ENCODE measurements at places on chromosomes 2 and 18. TPM values are rescaled to one million over a fixed set of nuclear protein-coding genes. Genes with fewer than 3 reads are reported as not detected.

- no peak for DNase-seq
These were observed 55.1 kb downstream of the COL4A3 start for GRCh38 chr2:227219312-227220105.

DNA sequence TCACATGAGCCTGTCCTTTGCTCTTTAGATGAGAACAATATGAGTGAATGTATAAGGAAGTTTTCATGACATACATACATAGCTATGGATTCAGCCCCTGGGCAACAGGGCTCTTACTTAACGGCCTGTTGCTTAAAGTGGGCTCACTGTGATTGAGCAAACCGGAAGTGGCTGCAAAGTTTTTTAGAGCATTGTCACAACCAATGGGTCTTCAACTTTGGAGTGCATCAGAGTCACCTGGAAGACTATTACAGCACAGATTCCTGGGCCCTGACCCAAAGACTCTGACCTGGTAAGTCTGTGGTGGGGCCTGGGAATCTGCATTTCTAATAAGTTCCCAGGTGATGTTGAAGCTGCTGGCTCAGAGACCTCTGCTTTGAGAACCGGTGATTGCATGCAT, 106.3 kb upstream of the SEC11C start:
- no peak for DNase-seq

GRCh38 chr2:175844169-175844568, 157.9 kb downstream of the LNPK start:
- no peak for DNase-seq

DNA sequence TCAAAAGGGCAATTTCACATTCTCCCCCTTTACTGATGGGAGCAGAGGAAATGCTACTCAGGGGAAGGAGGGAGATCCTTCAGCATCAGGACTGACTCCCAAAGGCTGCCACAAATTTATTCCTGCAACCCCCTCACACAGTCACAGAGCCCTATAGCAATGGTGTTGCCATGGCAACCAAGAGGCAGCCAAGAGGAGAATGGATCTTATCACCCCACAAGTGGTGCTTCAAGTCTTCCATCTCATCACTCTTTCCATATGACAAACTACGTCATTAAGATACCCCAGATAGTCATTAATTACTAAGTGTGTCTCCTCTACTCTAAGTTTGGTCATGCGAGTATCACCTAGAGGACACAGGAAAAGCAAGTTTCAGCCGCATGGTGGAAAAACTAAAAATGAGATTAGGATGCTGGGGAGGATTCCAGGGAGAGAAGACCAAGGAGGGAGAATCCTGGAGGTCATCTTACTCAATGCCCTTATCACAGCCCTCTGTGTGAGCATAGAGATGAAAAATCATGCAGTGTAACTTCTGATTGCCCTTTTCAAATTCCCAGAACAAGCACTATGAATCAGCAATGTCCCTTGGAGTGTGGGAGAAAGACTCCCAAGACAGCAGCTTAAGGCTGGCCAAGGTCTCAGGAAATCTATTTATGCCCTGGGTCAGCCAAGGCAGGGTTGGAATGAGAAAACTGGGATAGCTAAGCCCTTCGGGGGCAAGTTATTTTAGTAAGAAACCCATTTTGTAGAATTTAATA, 885.7 kb upstream of the KLHL29 start:
- DNase-seq = no peak

The LYPD6B gene
- polyA plus RNA-seq = 27.1 TPM

The SOWAHC gene
- 22.1 TPM for polyA plus RNA-seq
